ENCODE measurements at places on chromosomes 2 and 18. TPM values are rescaled to one million over a fixed set of nuclear protein-coding genes. Genes with fewer than 3 reads are reported as not detected.

The CNDP1 gene
- total RNA-seq = 0.19 TPM

The SPC25 gene
- 2.5 TPM for total RNA-seq

The MEP1B gene
- 6.9 TPM for total RNA-seq

The DSC3 gene
- total RNA-seq = not detected

The REG3A gene
- not detected for total RNA-seq

The PTPN4 gene
- total RNA-seq = 35.4 TPM

The SERPINB3 gene
- not detected for total RNA-seq

The GREB1L gene
- total RNA-seq = 0.29 TPM

The SLC23A3 gene
- 5.8 TPM for total RNA-seq

The TEX44 gene
- not detected for total RNA-seq

The UGT1A9 gene
- total RNA-seq = 4.0 TPM

The SERPINB10 gene
- total RNA-seq = not detected

The DES gene
- total RNA-seq = 65.4 TPM

The MZT2A gene
- total RNA-seq = 60.4 TPM

The ADD2 gene
- 0.43 TPM for total RNA-seq

The CYS1 gene
- total RNA-seq = 0.98 TPM

The EFHD1 gene
- total RNA-seq = 2.2 TPM

The RAB6C gene
- 0.17 TPM for total RNA-seq

GRCh38 chr2:234770031-234770506 is 181.7 kb upstream of the SH3BP4 start:
- no peak for DNase-seq

GRCh38 chr2:60957224-60957623 is 60.3 kb upstream of the PEX13 start:
- no peak for DNase-seq

- DNase-seq = peak; percentile 71
Observed at GRCh38 chr2:65075605-65076344, 19.6 kb downstream of the CEP68 start.

DNA sequence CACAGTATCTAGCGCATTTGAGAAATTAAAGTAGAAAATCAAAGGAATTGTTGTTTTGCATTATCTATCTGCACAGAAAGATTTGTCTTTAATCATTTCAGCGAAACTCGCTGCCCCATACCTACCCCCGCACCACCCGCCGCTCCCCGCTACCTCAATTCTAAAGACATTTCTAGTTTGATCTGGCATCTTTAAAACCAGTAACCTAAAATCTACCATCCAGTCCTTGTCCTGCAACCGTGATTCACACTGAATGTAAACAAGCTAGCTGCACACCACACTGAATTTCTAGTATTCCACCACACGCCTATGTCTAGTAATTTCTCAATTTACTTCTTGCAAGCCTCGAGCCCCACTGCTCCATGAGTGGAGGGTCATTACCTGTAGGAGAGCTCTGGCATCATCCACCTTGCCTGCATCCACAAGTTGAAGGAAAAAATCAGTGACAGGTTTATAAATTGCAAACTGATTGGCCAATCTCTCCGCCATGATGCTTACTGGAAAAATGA is 60.1 kb downstream of the ABCG8 start:
- no peak for DNase-seq

DNA sequence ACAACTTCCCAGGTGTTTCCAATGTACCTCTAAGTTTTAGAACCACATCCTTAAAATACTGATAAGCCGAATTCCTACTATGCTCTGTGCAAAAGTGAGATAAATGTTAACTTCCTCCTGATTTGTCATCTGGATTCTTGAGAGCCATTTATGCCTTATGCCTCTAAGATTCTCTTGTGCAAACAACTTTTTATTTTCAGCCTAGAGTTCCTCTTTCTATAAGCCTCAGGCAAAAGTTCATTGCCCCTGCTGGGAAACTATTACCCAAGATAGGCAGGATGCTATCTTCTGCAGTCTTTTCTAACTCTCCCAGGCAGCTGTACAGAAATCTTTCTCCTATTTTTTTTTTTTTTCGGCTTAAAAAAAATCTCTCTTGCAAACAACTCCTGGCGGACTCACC is 216.1 kb downstream of the KCNJ3 start:
- DNase-seq = no peak

GRCh38 chr18:48106498-48106897 is 176.0 kb upstream of the SMAD2 start:
- no peak for DNase-seq

DNA sequence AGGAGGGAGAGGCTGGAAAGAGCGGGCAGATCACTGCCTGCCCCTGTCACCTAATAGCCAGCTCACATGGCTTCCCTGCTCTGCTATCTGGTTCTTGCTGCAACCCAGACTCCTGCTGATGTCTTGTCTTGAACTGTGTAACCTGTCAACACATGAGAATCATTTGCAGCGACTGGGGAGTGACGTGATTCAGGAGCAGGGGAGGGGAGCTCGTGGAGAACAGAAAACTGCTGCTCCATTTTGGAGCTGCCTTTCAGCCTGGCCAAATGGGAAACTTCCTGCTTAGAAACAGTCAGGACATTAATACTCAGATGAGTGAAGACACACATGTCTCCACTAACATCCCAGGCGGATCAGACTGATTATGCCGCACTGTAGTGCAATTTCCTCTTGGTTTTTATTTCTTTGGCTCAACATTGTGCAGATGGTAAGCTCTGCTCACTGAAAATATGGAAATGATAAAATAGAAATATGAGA is 38.1 kb downstream of the RPL37A start:
- no peak for DNase-seq

GRCh38 chr18:46343931-46344372 is 239.8 kb downstream of the HAUS1 start:
- peak; percentile 57 for DNase-seq

DNA sequence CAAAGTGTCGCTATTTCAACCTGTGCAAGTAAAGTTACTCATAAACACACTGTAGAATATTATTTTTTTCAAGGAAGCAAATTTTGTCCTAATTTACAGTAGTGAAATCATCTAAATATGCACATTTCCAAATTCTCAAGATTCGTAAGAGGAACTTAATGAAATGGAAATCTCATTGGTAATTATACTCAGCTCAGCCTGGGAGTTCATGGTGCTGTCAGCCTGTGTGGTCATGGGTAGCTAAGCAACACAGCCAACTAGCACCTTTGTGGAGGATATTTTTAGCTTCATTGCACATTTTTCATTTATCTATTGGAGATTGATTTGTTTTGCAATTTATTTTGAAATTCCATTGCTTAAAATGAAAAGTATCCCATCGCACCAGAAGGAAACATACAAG is 975.7 kb upstream of the ZEB2 start:
- DNase-seq = no peak

DNA sequence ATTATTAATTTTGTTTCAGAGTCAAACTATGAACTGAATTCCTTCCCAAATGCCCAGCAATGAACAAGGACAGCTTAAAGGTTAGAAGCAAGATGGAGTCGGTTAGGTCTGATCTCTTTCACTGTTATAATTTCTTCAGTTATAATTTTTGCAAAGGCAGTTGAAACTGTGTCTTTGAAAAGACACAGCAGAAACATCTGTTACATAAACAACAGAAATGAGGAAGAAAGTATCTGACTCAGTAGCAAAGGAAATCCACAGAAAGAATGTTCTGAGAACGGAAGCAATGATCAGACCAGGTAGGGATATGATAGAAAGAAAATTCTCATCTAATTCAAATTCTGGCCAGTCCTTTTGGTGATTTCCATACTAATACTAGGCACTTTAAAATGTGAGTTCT is 5.2 kb upstream of the RMC1 start:
- no peak for DNase-seq

DNA sequence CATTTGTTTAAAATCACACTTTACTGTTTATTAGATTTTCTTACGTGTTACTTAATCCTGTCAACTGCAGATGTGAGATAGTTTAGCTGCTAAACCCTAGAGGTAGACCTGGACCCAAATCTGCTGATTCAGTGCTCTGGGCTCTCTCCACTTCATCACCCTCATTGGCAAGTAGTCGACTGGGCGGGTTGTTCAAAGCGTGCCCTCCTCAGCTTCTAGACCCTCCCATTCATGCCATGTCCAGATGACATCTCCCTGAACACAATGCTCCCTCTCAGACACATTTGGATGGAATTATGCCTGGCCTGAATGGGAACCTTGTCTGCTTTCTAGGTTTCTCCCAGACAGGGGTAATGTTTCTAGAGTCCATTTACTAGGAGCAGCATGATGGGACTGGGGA is 43.7 kb downstream of the RPIA start:
- DNase-seq = no peak

- DNase-seq = no peak
Observed at GRCh38 chr18:8989017-8989416, 113.5 kb upstream of the NDUFV2 start.

GRCh38 chr2:208239770-208240493 is 14.9 kb downstream of the IDH1 start:
- DNase-seq = no peak

- peak; percentile 7 for DNase-seq
Observed at GRCh38 chr2:235521844-235522243, 28.0 kb downstream of the AGAP1 start.

DNA sequence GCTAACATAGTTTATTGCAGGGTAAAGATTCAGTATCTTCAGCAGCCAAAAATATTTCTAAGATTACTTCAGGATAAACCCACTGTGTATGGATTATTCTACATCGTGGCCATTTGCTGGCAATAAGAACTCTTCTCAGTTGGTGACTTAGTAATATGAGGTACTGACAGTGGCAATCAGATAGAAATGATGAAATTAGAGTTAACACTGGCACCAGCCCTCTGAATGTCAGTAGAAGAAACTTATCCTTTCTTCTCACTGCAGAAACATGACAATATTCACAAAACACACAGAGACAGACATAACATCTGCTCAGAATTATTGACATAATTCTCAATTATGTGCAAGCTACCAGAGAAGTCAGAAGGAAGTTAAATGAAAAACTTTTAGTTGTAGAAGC is 246.3 kb upstream of the COL3A1 start:
- DNase-seq = no peak

- DNase-seq = no peak
Observed at GRCh38 chr2:182941919-182942318, 75.5 kb upstream of the FRZB start.

DNA sequence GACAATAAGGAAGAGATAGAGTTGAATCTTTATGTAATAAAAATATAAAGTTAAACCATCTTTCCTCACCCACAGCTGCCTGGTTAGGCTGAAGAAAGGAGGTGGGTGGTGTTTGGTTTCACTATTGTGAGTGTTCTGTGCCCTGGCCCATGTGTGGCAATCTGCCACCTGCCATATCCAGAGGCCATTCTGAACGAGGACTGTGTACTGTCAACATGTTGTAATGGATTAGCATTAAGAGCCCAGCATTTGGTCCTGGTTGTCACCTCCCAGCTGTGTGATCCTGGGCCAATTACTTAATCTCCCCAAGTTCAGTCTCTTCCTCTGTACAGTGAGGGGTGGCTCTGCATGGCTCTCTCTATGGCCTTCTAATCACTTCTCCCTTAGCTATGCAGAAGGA is 118.2 kb upstream of the SEC11C start:
- DNase-seq = no peak

- DNase-seq = no peak
Observed at GRCh38 chr2:200405599-200406298, 99.3 kb downstream of the SPATS2L start.

- no peak for DNase-seq
Observed at GRCh38 chr2:31956312-31956711, 54.5 kb downstream of the MEMO1 start.

- DNase-seq = no peak
Observed at GRCh38 chr2:226607379-226607778, 192.2 kb downstream of the IRS1 start.

- no peak for DNase-seq
Observed at GRCh38 chr2:112161431-112162145, 23.4 kb downstream of the FBLN7 start.

- DNase-seq = no peak
Observed at GRCh38 chr2:26847655-26848335, at the start of gene DPYSL5. DPYSL5 (plus strand) TSS chr2:26848132; CDS start chr2:26898500, 50,368 bp downstream.

DNA sequence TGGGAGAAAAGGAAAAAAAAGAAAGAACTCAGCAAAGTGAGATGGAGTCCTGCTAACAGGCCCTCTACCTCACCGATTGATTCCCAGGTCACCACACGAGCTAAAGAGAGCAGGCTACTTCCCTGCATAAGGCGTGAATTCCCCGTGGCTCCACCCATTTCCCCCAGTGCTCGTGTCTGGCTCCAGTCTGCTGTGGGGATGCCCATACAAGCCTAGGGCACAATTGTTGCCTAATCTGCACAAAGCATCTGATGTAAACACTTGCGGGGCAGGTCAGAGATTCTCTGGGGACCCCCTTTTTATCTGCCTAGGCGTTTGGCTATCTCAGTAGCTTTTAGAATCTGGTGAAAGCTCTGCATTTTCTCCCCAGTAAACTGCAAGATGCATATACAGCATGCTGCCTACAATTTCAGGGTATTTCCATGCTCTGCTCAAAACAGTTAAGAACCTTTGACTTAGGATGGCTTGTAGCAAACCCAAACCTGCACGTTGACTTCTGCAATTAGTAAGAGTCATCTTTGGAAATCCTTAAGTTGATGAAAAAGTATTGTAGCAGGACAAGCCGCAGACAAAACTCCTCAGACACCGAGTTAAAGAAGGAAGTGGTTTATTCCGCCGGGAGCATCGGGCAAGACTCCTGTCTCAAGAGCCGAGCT is 34.8 kb downstream of the MYO3B start:
- DNase-seq = no peak

DNA sequence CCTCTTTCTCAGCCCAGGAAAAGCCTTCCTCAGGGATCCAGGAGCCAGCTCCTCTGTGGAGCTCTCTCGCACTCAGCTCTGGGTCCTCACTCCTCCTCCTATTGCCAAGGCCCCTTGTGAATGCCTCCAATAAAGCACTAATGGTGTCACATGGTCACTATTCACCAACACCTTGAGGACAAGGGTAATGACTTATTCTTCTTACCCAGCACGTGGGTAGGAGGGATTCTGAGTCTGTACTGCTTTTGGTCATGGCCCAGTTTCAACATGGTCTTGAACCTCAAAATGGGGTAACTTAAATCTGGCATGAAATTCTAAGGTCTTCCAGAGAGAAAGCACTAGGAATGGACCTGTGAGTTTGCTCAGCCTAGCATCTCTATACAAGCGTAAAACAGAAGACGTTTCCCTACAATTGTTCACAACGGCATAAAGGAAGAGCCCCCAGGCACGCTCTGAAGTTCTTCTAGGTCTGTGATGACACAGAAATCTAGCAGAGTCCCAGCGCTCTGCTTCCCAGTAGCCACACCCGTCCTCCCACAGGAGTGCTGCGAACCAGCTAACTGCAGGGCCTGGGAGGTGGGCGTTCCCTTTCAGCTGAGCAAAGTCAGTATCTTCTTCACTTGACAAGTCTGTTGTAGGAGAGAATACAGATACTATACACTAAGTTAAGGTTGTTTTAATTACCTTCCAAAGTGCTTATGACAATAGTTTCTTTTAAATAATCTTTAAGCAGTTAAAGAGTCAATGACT is 14.6 kb upstream of the KIDINS220 start:
- no peak for DNase-seq

- DNase-seq = no peak
Observed at GRCh38 chr2:172039011-172039704, 39.4 kb downstream of the METAP1D start.
